ENCODE measurements at places on chromosomes 2 and 18.

DNA sequence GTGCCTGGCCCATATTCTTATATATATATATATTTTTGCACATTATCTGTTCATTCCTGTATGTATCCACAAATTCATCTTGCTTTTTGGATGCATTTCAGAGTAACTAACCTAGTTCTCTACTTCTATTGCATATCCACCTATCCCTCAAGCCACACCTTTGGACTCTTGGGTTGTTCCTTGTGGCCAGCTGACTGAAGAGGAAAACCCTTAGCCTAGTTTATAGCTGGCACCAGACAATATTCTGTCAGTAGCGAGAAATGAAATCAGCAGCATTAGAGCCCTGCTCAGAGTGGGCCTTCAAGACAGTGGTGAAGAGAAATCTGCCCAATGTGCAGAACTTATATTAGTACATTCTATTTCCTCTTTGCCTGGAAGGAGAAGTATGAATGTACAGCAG lies 19.6 kb upstream of the ALMS1 start:
- DNase-seq: no peak

- DNase-seq: no peak
Measured at GRCh38 chr2:217832115-217832514, 170.7 kb downstream of the TNS1 start.

- no peak for DNase-seq
Measured at GRCh38 chr2:2296400-2296799, 34.7 kb downstream of the MYT1L start.

GRCh38 chr18:26941584-26941983 lies 76.1 kb upstream of the AQP4 start:
- no peak for DNase-seq

GRCh38 chr2:172287605-172288315 lies 139.6 kb upstream of the ITGA6 start:
- no peak for DNase-seq

- DNase-seq: no peak
Measured at GRCh38 chr2:216757532-216757931, 62.2 kb upstream of the IGFBP5 start.

DNA sequence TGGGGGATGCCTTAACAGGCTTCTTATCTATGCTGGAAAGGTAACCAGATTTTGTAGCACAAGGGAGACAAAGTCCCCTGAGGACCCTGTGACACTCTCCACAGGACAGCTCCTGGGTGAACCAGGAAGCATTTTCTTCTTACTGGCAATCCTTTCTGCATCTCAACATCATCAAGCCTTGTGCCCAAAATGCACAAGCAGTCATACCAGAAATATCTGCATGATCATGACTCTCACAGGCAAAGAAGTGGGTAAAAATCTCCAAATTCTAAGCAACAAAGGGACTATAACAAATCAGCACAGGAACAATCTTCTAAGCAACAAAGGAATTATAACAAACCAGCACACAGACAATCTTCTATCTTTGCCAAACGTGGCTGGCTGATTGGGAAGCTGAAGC lies 99.1 kb upstream of the CD226 start:
- no peak for DNase-seq

DNA sequence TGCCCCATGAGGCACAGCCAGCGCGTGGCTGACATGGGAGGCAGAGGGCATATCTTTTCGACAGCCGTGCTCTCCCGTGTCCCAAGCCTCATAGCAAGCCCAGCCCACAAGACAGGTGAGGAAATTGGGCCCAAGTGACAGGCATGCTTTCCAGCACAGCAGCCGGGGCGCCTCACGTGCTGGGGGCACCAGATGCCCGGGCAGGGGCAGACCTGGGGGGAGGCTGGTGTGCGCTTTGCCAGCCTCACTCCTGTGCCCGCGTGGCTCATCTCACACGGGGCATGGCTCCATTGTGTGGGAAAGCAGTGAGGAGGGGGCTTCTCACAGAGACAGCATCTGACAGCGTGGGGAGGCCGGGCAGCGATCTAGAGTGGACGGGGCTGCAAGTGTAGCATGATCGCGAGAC lies 93.2 kb downstream of the USP40 start:
- DNase-seq: no peak

DNA sequence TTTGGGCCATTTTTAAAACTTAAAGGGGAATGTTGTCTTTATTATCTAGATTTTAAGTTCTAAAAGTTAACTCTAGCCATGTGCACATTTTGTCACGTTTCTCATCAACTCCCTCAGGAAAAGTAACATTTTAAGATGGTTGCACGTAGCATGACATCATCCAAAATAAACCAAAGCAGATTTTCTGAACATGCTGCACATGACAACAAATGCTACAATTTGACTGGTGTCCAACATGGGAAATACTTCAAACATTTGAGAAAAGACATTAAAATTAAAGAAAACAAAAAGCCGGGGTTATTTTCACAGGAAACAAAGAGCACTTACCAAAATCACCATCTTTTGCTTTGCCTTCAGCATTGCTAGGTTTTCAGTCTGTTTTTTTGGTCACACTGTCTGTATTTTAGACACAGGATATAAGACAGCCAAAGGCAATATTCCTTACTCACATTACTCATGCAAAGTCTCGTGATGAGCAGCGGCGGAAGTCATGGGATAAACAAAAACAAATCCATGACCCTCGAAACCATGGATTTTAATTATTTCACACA lies 51.3 kb upstream of the RND3 start:
- DNase-seq: no peak

DNA sequence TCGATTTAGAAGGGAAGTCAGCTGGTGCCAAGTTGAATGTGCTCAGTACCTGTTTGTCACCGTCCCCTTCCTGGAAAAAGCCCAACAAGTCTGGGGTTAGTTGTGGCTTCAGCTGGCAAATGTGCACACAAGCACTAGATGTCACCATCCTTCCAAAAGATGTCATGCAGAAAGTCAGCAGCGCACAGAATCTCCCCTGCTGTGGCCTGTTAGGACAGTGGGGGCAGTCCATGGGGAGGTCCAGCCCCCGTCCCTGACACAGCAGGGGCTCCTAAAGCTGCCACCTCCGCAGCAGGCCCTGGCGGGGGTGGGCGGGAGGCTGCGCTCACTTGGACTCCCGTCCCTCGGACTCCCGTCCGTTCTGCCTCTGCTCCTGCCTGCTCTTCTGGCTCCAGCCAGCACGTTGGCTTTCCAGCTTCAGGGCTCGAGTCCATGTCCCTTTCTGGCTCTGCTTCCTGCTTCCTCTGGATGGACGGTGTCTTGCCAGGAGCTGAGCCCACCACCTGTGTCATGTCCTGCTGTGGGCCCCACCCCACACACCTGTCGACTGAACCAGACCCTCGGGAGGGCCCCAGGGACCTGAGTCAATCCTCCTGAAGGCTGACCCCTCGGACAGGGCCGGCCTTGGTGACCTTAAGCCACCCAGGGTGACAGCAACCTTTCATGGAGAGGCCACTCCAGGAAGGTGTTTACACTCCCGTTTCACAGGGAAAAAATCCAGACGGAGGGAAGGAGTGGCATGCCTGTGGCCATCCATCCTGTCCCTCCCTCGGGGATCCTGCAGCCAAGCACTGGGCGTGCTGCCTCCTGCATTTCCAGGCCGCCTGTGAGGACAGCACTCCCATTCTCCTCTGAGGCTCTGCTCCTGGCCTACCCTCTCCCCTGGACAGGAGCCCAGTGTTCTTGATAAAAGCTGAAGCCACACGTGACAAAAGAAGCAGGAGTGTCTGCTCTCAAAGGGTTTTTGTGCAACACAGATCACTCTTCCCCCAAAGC lies 8.5 kb downstream of the RAB17 start:
- DNase-seq: peak; percentile 61

DNA sequence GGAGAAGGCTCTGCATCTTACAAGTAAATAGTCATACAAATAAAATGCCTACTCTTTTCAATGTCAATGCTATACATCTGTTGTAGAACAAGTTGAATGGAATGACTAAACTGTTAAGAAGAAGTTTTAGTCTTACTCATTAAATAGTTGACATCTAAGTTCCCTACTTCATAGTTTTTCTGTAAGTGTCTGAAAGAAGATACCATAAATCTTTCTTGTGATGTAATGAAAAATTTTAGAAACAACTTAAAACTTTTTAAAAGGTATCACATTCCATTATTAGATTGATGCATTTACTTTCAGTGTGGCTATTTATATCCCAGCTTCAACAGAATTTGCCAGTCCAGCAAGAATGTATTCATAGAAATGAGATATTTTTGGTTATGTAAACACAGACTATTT lies 185.2 kb upstream of the EPC2 start:
- no peak for DNase-seq
